ENCODE measurements at places on chromosomes 11 and 22.

DNA sequence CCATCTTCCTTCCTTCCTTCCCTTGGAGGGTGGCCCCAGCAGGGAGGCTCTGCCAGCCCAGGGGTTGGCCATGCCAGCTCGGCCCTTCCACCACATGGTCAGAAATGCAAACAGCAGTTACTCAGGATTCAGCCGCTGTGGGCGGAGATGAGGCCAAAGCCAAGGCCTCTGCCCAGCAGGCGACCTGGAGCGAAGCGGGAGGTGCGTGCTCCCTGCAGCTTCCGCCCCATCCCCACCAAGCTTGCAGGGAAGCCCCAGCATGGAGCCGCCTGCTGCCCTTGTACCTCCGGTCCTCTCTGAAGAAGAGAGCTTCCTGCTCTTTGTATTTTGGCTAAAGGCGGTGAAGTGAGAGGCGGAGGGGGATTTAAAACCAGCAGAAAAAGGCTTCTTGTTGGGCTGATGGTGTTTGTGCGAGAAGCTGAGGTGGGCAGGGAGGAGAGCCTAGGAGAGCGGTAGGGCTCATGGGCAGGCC, 50.4 kb downstream of the ANO1 start:
- DNase-seq, result peak; percentile 39

GRCh38 chr11:19627566-19627965, 85.1 kb upstream of the NAV2 start:
- DNase-seq, result no peak

- DNase-seq, result no peak
Measured at GRCh38 chr11:31326470-31327148, 42.9 kb downstream of the DCDC1 start.

DNA sequence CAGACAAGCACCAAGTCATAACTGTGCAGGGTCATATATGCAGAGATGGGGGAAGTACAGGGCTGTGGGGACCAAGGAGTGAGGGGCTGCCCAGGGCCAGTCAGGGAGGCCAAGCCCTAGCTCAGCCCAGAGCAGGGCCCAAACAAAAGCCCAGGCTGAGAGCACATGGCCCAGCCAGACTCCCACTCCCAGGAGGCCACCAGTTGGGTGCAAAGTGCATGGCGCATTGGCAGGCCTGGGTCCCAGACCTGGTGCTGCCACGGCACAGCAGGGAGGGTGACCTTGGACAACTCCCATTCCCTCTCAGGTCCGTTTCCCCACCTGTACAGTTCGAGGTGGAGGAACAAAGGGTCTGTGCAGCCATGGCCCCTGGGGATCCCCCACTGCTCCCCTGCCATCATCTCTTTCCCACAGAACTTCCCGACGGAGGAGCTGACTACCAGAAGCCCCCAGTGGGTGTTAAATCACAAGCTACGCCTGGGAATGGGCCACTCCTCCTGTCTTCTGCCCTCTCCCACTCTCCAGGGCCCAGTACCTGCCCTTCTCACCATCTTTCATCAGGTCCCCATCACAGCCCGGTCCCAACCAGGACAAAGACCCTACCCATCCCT, 608 bp downstream of the NIPSNAP1 start:
- DNase-seq, result no peak

GRCh38 chr11:78642979-78643675, 68.5 kb upstream of the NARS2 start:
- no peak for DNase-seq

DNA sequence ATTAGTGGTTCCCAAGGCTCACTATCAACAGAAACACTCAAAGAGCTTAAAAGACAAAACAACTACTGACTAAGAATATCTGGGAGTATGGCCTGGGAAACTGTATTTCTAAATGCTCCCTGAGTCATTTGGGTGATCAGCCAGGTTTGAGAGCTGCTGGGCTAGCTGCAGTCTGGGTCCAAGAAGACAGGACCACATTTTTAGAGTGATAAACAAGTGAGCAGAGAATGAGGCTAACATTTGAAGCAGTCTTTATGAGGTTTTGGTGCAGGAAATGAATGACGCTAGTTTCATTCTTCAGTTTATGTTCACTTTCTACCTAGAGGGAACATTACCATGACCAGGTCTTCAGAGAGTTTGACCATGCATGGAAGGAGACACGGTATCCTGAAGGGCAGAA, 97.7 kb downstream of the TEAD1 start:
- peak; percentile 78 for DNase-seq

DNA sequence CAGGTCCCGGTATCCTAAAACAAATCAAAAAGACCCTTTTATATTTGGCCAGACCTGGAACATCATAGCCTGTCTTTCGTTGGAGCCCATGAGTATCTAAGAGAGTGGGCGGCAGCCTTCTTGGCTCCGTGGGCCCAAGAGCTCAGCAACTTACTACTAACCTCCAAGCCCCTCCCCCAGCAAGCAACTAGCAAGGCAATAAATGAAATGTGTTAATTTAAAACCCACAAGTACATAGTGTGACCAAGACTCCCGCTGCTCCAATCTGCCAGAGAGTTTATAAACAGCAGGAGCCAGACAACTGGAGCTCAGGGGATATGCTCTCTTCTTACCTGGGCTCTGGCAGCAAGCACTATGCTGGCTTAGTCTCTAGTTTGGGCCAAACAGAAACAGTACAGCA, 40.8 kb upstream of the CYP2D6 start:
- DNase-seq, result no peak

DNA sequence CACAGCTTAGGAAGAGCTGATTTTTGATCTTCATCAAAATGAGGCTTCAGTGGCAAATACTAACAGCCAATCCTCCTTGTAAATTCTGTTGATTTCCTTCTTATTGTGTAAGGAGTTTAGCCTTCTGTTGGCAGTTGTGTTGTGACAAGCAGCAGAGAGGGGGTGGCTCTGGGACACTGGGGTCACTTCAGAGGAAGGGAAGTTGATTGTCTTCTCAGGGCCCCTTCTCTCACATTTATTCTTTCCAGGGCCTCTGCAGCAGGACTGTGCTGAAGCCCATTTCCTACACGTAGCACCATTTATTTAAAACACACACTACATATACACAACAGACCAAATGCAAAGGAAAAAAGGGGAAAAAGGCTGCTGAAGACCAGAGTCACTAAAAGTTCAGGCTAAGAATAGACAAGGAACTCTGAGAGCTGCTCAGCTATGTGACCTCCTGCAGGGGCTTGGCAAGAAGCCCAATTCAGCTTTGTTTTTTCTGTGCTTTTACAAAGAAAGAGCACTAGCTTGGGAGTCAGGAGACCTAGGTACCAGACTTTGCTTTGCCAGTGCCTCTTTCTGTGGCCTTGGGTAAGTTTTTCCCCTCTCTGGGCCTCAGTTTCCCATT, 28.3 kb upstream of the UPB1 start:
- peak; percentile 94 for DNase-seq

- DNase-seq, result no peak
Measured at GRCh38 chr11:14914536-14914935, 22.5 kb upstream of the CYP2R1 start.
